ENCODE measurements at places on chromosomes 16 and 17.

- no peak for DNase-seq
Observed at GRCh38 chr17:8488901-8489300, 53.2 kb downstream of the NDEL1 start.

DNA sequence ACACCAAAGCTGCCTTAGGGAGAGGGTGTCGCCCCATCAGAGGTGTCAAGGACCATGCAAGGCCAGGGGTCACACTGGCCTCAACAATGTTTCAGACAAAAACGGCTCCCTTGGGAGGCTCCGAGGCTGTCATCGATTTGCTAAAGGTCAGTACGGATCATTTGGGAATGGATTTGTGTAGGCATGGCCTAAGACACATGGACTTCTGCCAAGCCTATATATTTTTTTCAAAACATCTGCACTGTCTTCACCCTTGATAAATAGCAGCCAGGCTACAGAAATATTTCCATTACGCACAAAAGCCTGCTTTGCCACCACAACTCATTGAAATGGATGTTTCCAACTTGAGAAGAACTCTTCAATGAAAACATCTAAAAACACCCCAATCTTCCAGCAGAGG is 10.3 kb downstream of the CUEDC1 start:
- no peak for DNase-seq

- no peak for DNase-seq
Observed at GRCh38 chr16:69381231-69381630, 4.6 kb downstream of the TERF2 start.

DNA sequence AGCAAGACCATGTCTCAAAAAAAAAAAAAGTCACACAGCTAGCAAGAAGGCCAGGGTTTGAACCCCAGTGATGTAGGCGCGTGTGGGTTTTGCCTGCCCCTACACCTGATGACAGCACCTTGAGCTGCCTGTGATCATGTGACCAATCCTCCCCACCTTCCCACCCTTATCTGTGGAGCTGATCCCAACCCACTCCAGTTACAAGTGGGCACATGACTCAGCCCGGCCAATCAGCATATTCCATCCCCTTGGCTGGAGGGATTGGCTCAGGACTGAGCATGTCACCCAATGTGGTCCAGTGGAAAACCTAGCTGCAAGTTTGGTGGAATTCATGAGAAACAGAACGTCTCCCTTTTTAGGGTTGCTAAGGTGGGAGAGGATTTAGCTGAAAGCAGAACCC is 6.6 kb downstream of the TMEM114 start:
- no peak for DNase-seq

GRCh38 chr17:48037036-48037837 is at the start of gene COPZ2:
TSS of gene COPZ2 (minus strand) at chr17:48037797. CDS start at chr17:48037777, 20 bp downstream.
- no peak for DNase-seq

DNA sequence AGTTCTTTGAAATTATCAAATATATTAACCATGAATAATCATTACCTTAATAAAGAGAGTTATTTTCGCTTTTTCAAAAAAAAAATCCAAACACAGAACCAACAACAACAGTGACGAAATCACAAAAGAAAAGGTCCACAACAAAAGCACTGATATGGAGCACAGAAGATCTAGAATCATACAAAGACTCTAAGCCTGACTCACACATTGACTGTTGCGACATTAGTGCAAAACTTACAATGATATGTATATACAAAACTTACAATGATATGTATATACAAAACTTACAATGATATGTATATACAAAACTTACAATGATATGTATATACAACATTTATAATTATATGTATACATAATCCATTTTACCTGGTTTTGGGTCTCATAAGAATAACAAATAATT is 117.7 kb downstream of the USP22 start:
- no peak for DNase-seq

DNA sequence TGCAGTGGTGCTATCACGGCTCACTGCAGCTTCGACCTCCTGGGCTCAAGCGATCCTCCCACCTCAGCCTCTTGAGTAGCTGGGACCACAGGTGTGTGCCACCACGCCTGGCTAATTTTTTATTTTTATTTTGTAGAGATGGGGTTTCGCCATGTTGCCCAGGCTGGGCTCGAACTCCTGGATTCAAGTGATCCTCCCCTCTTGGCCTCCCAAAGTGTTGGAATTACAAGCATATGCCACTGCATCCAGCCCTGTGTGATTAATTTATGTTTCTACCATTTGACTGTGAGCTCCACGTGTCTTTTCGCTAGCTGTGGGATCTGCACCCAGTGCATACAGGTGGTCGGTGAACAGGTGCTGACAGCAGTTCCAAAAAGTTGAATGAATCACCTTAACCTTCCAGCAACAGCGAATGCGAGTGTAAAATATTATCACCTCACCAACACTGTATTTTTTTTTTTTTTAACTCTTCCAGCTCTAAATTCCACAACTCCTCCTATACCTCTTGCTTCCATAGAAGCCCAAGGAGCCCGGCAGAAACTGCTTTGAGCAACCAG is 484 bp upstream of the NUDT7 start:
- no peak for DNase-seq

DNA sequence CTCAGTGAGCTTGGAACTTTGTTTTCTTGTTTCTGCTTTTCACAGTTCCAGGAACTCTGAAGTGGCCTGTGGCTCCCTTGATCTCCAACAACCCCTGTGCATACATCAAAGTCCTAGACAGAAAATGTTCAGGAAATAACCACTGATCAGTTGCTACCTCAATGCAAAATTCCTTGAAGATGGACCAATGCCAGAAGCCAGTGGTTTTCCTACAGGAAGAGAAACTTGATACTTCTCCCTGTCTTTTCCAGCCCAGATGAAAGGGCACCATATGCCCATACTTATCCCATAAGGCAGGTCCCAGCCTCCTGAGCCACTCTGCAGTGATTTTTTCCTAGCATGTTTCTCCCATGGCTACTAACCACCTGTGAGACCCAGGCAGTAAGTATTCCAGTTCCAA is 12.3 kb upstream of the CDRT4 start:
- DNase-seq: no peak

DNA sequence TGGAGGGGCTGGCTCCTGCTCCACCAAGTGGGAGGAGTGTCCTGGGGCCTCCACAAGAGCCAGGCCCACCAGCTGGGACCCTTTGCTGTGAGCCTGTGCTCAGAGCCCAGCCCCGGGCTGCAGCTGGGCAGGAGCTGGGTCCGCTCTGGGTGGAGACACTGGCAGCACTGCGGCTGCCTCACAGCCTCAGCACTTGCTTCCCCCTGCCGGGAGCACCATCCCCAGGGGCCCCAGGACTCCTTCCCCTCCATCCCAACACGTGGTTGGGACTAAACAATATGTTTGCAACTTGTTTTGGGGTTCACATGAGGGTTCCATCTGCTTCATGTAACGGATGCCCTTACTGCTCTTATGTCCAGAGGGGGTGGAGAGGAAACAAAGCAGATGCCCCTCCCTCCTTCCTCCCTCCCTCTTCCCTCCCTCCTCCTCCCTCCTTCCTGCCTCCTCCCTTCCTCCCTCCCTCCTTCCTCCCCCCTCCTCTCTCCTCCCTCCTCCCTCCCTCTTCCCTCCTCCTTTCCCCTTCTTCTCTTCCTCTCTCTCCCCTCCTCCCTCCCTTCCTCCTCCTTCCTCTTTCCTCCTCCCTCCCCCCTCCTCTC is 16.3 kb upstream of the CBFA2T3 start:
- no peak for DNase-seq

- no peak for DNase-seq
Observed at GRCh38 chr17:66175892-66176291, 16.0 kb downstream of the CEP112 start.

- no peak for DNase-seq
Observed at GRCh38 chr16:57549730-57550129, 7.3 kb downstream of the ADGRG5 start.

DNA sequence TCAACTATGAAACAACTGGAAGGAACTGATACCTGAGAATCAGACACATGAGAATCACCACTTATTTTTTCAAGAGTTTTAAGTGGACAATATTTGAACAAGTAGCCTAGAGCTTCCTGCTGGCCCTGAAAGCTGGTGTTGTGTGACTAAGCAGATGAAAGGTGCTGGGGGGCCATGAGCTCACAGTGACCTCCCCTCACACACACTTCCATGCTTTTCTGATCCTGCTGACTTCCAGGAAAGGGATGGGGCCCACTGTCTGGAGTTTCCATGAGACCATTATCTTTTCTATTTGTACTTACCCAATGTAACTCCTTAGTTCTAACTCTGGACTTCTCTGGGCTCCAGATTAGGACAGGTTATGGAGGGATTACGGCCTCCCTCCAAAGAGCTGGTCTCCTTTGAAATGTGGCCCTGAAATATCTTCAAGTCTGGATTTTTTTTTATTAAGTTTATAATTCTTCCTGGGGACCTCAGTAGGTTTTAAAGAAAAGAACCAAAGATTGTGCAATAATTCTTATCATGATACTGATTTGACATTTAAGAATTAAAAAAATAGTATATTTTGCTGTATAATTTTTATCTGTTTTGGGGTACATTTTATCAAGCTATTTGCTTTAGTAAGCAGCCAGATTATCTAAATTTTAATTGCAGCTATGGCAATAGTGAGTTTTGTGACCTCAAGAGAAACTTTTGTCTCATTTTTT is 4.9 kb downstream of the CAPNS2 start:
- no peak for DNase-seq

DNA sequence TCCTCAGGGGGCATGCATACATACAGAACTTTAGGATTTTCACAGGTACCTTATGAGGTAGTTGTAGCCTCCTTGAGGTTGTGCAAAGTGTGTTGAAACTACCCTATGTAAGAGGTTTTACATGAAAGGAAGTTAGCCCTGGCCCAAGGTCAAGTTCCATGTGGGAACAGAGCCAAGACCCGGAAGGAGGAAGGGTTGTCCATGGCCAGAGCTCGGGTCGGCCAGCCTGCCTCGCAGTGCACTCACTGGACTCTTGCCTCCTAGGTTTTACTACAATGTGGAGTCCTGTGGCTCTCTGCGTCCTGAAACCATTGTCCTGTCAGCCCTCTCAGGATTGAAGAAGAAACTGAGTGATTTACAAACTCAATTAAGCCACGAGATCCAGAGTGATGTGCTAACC is 8.2 kb downstream of the POLR2C start:
- no peak for DNase-seq

GRCh38 chr16:11233727-11234376 is 22.2 kb downstream of the SOCS1 start:
- no peak for DNase-seq

GRCh38 chr17:3890878-3891219 is 2.0 kb downstream of the CAMKK1 start:
- DNase-seq: no peak

GRCh38 chr17:75242461-75243042 is 18.9 kb downstream of the GGA3 start:
- DNase-seq: no peak

DNA sequence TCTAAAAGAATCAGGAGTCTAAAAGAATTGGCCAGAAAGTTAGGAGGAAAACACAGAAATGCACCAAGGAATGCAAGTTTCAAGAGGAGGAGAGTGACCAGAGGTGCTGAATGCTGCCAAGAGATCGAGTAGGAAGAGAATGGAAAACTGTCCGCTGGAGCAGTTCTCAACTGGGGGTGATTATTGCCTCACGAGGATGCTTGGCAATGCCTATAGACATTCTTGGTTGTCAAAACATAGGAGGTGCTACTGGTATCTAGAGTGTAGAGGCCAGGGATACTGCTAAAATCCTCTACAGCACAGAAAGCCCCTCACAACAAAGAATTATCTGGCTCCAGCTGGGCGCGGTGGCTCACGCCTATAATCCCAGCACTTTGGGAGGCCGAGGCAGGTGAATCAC is 82.1 kb upstream of the NOL11 start:
- no peak for DNase-seq
